ENCODE measurements at places on chromosomes 11 and 22. TPM values are rescaled to one million over a fixed set of nuclear protein-coding genes. Genes with fewer than 3 reads are reported as not detected.

Gene TECTA
- total RNA-seq, result 1.7 TPM

Gene CNTF
- total RNA-seq, result 4.4 TPM

Gene TAF1D
- total RNA-seq, result 151 TPM

- no peak for DNase-seq
Observed at GRCh38 chr11:65310736-65311135, 3.9 kb upstream of the CDC42EP2 start.

GRCh38 chr11:121240650-121241303, 51.8 kb upstream of the SC5D start:
- DNase-seq, result no peak

DNA sequence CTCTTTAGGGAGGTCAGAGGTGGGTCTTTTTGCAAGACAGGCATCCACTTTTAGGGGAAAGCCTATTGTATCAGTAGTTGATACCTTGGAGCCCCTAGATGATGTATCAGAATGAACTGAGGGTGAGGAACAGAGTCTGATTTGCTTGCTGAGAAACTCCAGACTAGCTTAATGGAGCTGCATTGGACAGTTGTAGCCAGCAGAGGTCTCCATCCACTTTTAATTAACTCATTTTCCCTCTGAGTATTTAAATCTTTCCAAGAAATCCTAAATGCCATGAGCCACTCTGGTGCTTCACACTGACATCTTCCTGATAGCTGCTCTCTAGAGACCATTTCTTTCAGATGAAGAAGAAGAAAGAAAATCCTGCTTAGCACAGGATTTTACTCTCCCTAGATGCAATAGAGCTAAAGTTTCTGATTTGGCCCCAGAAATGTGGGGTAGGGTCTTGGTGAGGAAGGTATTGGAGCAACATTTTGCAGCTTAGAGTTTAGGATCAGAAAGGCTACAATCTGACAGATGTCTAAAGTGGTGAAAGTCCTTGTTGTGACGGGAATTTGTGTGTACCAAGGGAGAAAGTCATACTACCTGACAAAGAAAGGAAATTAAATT, 38.0 kb downstream of the EXT2 start:
- no peak for DNase-seq

DNA sequence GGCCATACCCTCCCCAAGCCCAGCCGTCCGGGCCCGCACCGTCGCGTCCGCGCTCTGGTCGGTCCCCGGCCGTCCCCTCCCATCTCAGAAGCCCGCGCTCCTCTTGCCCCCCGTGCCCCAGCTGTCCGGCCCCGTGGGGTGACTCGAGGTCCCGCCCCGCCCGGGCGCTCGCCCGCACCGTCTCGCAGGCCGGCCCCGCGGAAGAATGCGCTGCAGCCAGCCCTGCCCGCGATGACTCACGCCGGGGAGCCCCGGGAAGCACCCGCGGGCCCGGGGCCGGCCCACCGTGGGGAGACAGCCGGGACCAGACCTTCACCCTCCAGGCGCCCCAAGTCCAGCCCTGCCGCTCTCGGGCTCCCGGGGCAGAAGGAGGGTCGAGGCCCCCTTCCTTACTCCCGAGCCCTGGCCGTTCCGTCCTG, 320 bp upstream of the PHLDA2 start:
- DNase-seq, result no peak

GRCh38 chr11:43818220-43818619, 62.4 kb upstream of the ALKBH3 start:
- no peak for DNase-seq

- DNase-seq, result no peak
Observed at GRCh38 chr22:17269607-17270261, 50.5 kb upstream of the ADA2 start.

Data from neural crest cell (in vitro differentiated cells).